ENCODE measurements at places on chromosomes 11 and 22.

DNA sequence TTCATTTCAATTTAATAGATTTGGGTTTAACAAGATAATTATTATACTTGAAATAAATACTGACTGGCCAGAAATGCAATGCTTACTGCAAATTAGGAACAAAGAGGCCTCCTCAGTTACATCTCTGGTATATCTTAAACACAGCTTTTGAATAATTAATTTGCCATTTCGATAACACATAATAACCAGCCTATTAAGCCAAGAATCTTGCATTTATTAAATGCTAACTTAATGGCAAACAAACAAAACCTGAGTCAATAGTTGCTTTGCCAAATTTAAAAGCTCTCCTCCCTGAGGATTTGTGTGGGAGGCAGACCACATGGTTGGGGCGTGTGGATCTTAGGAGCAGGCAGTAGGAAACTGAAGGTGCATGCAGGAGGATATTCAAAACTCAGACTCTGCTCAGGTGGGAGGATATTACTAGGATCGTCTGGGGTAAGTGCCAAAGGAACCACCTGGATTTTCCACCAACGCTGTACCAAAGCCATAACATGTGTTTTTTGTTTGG is 17.9 kb upstream of the FJX1 start:
- no peak for DNase-seq

GRCh38 chr11:47783087-47783610 is 16.0 kb upstream of the FNBP4 start:
- DNase-seq, result peak; percentile 19

- no peak for DNase-seq
Observed at GRCh38 chr11:31786996-31787685, 24.0 kb downstream of the PAX6 start.

GRCh38 chr11:64856382-64857227 is 12.2 kb upstream of the CDC42BPG start:
- DNase-seq, result peak; percentile 86

GRCh38 chr11:109648804-109649203 is 226.8 kb downstream of the C11orf87 start:
- no peak for DNase-seq

DNA sequence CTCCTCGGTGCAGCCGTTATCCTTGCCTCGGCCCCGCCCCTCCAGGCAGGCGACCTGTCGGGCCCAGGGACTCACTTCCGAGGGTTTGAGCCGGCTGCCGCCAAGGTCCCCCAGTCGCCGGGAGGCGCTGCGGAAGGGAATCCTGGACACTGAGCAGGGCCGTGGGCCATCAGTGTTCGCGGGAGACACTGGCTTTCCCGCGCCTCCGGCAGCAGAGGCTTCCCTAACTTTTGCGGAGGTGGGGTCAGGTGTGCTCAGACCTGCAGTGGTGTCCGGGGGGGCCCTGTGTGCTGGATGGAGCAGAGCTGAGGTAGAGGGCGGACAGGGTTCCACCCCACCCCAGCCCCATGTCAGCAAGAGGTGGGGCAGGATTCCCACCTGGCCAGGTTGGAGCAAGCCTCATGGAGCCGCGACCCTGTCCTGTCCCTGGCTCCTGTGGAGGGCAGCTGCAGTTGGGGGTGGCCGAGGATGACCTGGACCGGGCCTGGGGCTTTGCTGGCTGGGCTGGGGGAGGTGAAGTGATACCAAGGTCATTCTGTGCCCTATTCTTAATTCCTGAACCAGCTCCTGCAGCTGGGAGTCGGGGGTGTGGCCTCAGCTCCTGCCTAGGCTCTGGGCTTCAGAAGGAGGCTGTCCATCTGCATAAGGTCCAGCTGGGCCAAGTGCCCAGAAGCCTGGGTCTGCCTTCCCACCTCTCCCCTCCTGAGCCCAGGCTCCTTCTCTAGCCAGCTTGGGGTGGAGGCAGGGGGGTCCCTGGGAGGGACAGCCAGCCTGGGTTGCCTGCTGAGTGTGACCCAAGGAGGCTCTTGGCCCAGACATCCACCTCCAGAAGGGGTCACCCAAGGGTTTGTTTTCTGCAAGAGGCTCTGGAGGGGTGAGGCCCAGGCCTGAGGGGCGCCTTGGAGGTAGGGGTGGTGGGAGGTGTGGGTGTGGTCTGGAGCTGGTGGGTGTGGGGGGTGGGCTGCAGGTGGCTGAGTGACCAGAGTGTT is 8.4 kb downstream of the TSPAN4 start:
- no peak for DNase-seq

DNA sequence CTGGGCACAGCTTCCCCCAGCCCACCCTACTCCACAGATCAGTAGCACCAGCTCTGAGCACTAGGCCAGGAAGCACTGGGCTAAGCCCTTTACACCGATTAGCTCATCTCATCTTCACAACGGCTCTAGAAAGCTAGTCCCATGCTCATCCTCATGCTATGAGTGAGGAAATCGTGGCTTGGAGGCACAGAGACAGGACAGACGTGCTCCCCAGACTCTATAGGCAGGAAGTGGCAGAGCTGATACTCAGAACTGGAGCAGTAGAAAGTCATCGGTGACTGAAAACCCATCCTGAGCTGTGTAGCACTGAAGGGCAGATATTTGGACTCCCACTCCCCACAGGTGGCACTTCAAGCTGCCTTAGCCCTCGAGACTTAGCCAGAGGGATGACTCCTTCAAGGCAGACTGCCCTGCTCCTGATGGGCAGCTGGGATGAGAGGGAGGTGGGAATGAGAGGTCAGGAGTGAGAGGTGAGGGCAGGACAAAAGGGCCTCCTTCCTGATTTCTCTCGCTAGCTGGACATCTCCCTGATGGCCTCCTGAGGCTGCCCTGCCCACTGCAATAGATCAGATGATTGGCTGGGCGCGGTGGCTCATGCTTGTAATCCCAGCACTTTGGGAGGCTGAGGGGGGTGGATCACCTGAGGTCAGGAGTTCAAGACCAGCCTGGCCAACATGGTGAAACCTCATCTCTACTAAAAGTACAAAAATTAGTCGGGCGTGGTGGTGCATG is 9.7 kb downstream of the CD5 start:
- DNase-seq, result no peak

- DNase-seq, result peak; percentile 82
Observed at GRCh38 chr22:31229402-31230079, 17.4 kb downstream of the LIMK2 start.

- no peak for DNase-seq
Observed at GRCh38 chr11:61022311-61023085, 51.0 kb downstream of the CD6 start.

- no peak for DNase-seq
Observed at GRCh38 chr11:68993546-68993945, 12.8 kb upstream of the MRGPRD start.

- DNase-seq, result peak; percentile 48
Observed at GRCh38 chr22:37330200-37331033, 48.1 kb downstream of the CYTH4 start.

GRCh38 chr11:8026982-8027381 is 39.8 kb downstream of the EIF3F start:
- no peak for DNase-seq

DNA sequence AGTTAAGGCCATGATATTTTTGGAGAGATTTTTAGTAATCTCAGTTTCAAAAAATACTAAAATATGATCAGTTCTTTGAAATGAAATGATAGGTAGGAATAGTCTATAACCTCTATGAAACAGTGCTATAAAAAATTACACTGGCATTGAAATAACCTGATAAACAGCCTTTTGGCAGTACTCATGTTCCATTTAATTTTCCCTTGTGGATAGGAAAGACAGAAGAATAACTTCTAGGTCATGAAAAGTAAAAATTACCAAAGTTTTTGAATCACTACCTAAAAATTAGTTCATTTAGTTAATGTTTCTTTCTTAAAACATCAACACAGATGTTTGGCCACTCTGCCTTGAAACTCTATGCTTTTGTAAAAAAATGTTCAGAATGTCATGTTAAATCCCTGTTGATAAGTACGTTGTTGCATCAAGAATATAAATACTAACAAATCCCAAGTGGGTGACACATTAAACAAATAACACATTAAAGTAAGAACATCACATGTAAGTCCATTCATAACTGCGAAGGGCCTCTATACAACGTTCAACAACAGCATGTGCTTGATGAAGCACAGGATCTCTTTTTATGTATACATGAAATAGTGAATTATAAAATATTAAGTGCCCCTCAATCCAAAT is 290.2 kb downstream of the SWAP70 start:
- no peak for DNase-seq

DNA sequence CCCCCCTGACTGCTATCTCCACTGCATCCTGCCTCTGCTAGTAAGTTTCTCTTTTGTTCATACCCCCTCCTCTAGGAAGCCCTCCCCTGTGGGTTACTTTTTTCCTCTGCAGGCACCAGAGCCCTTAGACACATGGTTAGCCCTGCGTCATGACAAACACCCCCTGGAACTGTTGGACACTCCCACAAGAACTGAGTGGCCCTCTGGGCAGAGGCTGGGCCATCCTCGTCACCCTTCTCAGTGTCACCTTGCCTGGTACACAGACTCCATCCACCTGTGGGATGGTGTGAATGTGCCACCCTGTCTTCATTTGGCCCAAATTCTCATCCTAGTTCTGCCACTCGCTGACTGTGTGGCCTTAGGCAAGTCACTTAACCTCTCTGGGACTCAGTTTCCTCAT is 4.1 kb upstream of the RAB3IL1 start:
- no peak for DNase-seq

GRCh38 chr11:57345555-57346211 is 7.5 kb downstream of the P2RX3 start:
- peak; percentile 60 for DNase-seq

- peak; percentile 16 for DNase-seq
Observed at GRCh38 chr11:13073119-13073981, 64.2 kb downstream of the RASSF10 start.

- DNase-seq, result no peak
Observed at GRCh38 chr11:47566149-47566698, 825 bp downstream of the PTPMT1 start.

Measured in endothelial cell of umbilical vein (primary cell).